EH (cell line): ENCODE measurements at places on chromosomes 16 and 17.

- DNase-seq: no peak
These were observed 45.9 kb downstream of the C16orf95 start for GRCh38 chr16:87271256-87271655.

DNA sequence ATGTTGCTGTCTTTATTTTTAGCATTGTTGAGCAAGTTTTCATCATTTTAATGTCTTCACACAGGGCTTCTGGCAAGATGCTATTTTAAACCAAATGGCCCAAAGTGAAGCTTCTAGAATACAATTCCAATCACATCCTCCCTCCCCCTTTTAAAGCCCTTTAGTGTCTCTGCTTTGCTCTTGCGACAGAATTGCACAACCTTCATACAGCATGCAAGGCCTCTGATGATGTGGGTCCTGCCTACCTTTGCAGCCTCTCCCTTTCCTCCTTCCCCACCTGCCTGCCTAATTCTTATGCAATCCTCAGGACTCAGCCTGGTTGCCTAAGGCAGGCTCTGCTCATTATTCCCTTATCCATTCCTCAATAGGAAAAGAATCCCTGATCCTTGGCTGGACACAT, 381.7 kb downstream of the SLC39A11 start:
- DNase-seq: peak; percentile 58

- DNase-seq: no peak
These were observed 19.5 kb upstream of the SCNN1B start for GRCh38 chr16:23282568-23282967.

DNA sequence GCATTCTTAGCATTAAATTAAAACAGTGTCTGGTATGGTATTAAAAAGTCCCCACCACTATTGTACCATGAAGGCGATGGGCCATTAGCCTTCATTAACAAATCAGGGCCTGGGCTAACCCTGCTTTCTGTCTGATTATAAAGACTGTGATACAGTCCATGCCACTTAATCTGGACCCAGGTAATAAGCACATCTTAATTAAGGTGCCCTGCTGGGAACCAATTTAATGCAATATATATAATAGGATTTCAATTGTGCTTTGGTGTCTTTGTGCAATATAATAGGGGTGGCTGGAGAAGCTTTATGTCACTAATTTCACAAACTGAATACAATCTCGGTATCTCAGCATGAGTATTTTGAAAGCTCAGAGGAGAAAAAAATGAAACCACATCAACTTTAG, 64.4 kb upstream of the CDH8 start:
- DNase-seq: no peak

DNA sequence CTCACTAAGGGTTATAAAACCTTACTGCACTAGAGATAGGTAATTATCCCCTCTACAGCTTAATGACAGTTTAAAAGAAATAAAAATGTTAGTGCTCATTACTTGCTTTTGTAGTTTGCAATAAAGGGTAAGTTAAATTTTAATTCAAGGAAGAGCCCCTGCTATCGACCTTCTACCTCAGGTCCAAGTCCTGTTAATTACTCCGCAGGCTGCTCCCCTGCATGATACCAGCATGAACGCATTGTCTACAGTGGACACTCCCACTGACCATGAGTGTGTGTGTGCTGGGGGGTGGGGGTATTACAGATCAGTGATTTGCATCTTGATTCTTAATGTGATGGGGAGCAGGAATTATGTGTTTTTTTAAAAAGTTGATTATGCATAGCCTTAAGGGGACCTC, 103.1 kb downstream of the AATF start:
- DNase-seq: no peak

DNA sequence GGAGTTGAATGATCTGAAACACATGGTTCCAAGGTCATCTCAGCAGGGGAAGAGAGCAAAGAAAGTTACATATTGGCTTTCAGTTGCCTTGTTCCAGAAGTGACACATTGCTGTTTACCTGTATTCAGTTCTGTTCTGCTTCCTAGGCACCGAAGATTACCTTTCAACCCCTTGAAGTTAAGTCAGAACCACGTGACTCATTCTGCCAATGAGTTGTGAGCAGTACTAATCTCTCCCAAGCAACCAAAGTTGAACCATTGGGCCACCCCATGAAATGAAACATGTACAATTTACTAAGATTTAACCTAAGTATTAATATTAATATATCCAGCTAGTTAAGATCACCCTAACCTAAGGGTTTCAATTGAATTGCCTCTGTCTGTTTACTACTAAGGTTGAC, 439.2 kb upstream of the MAF start:
- DNase-seq: no peak

- DNase-seq: peak; percentile 80
These were observed at the start of gene IL32 for GRCh38 chr16:3065069-3065741. Gene IL32, plus strand, starts transcription at chr16:3065640. Its CDS starts 172 bp downstream, at chr16:3065812.

DNA sequence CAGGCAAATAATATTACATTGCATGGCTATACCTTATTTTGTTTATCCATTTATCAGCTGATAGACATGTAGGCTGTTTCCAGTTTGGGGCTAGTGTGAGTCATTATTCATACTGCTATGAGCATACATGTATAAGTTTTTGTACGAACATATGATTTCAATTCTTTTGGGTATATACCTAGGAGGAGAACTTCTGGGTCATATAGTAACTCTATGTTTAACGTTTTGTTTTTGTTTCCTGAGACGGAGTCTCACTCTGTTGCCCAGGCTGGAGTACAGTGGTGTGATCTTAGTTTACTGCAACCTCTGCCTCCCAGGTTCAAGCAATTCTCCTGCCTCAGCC, 2.4 kb upstream of the ITGAL start:
- DNase-seq: no peak

- DNase-seq: peak; percentile 65
These were observed 8.4 kb upstream of the CRYBA1 start for GRCh38 chr17:29238133-29238850.

GRCh38 chr17:32569171-32570080, 82.6 kb downstream of the CDK5R1 start:
- peak; percentile 23 for DNase-seq

DNA sequence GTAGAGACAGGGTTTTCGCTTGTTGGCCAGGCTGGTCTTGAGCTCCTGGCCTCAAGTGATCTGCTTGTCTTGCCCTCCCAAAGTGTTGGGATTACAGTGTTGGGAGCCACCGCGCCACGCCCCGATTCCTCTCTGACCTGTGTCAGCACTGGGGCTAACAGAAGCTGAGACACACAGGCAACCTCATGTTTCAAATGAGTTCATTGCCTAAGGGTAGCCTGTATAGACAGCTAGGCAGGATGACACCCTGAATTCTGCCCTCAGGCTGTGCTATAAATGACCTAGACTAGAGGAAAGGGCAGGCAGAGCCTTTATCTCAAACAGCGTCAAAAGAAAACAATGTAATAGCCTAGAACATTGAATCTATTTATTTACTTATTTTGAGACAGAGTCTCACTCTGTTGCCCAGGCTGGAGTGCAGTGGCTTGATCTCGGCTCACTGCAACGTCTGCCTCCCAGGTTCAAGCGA, 2.3 kb upstream of the CDK3 start:
- DNase-seq: peak; percentile 47

DNA sequence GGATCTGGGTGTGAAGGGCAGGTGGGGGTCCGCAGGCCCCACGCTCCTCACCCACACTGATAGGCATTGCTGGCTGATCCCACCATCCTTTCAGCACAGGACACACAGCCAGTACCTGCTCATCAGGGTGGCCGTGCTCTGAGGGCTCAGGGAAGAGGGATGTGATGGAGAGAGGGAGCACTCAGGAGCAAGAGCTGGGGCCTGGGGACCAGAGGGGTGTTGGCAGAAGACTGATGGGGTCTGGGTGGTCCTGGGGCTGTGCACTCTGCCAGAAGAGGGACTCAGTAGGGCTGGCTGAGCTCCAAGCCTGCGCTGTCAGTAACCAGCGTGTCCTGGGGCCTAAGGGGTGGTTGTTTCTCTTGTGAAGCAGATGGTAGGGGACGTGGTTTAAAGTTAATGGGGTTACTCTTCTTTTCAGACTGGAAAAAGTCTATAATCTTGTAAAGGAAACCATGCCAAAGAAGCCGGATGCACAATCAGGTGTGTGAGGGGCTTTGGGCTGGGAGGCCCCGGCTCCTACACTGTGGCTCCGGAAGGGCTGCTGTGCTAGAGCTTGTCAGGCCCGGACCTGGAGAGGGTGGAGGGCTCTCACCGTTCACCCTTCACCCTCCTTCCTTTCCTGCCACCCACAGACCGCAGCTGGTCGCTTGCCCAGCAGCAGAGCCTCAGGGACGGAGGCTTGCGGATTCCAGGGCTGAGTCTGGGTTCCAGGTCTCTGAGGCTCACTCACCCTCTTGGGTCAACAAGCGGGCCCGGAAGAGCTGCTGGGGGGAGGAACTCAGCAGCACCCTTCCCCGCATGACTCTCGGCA, 27.8 kb downstream of the POLR3E start:
- no peak for DNase-seq

DNA sequence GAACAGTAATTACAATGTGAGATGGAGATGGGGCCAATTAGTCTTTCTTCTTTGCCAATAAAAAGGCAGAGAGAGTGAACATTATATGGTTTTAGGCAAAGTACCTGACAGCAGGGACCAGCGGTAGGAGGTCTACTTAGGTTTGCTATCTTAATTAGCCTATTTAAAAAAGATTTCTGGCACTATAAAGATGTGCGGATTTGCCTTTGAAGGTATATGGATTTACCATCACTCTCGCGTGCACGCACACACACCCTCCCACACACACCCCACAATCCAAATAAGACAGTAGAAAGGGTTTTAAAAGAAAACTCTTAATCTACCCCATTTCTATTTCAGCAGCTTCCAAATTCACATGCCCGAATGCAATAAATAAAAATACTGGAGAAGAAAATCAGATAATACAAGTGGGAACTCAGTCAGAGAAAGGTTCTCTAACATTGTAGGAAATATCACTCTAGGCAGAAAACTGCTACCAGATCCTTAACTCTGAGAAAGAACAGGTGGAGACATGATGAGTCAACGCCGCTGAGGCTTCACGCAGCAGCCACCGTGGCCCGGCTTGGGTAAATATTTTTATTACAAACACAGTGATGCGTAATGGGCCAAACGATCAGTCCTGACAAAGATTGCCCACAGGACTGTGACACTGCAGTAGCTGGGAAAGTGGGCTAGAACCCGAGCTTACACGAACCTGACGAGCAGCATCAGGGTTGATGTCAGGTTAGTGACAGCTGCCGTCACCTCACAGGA, 66.6 kb upstream of the AXIN2 start:
- peak; percentile 79 for DNase-seq

GRCh38 chr16:87700406-87701077, 65.2 kb downstream of the KLHDC4 start:
- DNase-seq: no peak

GRCh38 chr16:47036201-47036600, 62.7 kb upstream of the DNAJA2 start:
- DNase-seq: no peak

DNA sequence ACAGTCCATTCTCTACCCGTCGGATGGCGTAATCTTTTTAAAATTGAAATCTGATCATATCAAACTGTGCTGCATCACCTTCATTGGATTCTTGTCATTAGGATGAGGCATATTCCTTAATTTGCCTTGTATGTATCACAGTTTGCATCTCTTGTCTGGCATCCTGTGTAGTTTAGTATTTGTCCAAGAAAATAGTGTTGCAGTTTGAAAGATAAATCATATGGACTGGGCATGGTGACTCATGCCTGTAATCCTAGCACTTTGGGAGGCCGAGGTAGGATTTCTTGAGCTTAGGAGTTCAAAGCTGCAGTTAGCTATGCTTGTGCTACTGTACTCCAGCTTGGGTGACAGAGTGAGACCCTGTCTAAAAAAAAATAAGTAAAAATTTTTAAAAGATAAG, 5.8 kb upstream of the RSL1D1 start:
- DNase-seq: peak; percentile 48

- DNase-seq: no peak
These were observed 1.4 kb downstream of the MYO18A start for GRCh38 chr17:29178750-29179231.

DNA sequence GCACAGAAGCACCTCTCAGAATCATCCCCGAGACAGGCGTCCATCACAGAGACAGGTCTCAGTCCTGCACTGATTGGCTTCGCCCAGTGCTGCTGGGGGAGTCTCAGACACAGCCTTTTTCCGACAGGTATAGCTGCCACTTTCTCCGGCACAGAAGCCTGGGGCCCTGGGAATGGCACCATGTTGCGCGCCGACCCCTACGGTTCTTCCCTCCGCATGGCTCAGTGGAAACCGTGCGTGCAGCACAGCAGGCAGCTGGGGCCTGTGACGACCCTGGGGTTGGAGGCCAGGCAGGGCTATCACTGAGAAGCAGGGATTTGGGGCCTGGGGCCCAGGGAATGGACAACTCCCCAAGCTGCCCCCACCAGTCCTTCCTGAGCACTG, 29.7 kb upstream of the CDH15 start:
- DNase-seq: no peak

- DNase-seq: no peak
These were observed 524.8 kb downstream of the TOX3 start for GRCh38 chr16:52022177-52022576.

DNA sequence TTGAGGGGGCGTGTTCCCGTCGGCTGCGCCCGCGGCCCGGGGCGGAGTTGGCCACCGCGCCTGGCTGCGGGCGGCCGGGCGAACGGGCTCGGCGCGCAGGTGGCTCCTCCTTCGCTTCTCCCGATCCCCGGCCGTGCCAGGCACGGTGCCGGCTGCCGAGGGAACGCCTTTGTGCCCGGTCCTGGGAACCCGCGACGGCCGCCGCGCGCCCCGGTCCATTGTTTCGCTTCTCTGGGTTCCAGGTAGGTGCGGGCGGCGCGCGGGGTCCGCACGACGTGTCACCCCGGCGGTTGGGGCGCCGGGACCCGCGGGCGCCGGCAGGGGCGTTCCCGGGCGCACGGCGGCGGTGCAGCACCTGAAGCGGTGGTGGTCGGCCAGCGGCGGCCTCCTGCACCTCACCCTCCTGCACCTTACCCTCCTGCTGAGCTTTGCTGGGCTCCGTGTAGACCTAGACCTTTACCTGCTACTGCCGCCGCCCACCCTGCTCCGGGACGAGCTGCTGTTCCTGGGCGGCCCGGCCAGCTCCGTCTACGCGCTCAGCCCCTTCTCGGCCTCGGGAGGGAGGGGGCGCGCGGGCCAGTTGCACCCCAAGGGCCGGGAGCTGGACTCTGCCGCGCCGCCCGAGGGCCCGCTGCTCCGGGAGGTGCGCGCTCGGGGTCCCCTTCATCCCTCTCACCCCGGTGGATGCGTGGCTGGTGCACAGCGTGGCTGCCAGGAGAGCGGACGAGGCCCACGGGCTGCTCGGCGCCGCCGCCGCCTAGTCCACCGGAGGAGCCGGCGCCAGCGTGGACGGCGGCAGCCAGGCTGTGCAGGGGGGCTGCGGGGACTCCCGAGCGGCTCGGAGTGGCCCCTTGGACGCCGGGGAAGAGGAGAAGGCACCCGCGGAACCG, 99.9 kb downstream of the EFCAB13 start:
- peak; percentile 6 for DNase-seq

- no peak for DNase-seq
These were observed 1139.8 kb downstream of the CDH11 start for GRCh38 chr16:63982110-63982509.
